ENCODE measurements at places on chromosomes 13 and 19.

- peak; percentile 66 for DNase-seq
Measured at GRCh38 chr19:17829855-17830566, 8.7 kb upstream of the INSL3 start.

DNA sequence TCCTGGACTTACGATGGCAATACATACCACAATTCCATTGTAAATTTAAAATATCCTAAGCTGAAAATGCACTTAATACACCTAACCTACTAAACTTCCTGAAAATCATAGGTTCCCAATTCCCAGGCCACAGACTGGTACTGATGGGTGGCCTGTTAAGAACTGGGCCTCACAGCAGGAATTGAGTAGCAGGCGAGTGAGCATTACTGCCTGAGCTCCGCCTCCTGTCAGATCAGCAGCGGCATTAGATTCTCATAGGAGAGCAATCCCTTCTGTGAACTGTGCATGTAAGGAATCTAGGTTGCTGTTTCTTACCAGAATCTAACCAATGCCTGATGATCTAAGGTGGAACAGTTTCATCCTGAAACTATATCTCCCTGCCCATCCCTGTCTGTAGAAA is 1670.2 kb upstream of the PCDH20 start:
- no peak for DNase-seq

DNA sequence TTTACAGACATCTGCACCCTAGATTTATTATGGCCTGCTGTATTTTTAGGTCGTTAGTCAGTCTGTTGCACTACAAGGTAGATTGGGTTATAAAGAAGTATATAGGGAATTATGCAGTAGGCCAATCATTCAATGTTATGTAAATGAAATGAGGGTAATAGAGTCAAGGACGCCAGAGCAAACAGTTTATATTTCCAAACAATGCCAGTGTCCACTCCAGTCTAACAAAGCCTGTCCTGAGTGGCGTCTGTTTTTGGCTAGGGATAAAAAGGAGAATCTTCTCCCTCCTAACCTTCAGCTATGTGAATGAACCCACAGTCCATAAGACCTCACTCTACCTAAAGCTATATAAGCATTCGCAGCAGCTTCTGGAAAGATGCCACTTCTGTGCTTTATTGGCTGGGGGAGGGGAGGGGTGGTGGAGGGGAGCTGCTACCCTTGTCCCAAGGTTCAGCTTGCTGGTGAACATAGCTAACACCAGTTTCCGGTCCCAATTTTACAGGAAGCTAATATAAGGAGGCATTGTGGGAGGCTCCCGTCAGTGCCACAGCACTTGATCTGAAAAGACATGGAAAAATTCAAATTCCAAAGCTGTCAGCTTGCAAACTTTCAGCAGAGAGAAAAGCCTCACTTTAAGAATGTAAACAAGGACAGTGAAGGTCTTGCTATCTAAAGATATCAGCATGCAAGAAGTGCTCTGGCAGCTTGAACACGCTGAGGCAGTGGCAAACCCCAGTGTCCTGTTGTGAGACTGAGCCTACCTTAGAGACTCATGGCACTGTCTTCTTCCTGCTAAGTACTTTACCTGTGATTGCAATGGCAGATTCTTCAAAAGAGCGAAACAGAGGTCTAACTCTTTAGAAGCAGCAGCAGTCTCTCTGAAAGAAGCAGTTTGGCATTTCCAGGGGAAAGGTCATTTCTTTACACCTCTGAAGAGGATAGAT is 369.9 kb downstream of the PCDH9 start:
- no peak for DNase-seq

DNA sequence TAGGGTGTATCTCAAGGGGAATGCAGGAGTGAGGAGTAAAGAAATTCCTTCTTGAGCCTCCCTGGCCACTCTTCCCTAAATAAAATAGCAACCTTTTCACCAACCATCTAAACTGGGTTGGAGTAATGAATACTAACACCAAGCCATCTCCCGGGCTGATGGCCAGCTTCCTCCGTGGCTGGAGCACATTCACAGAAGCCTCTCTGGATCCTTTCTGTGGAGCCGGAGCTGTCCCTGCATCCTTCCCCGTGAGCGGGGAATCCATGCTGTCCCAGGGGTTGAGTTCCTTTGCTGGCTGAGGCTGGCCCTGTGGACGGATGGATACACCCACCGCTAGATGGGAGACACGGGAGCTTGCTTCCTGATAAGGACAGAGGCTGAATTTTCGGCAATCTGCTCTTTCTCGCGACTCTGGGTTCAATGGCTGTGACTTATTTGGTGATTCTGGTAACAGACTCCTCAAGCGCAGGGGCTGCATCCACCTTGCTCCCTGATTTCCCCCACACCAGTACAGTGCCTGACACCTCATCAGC is 370.3 kb downstream of the ZNF536 start:
- DNase-seq = no peak

- peak; percentile 51 for DNase-seq
Measured at GRCh38 chr13:32594157-32594738, 8.0 kb downstream of the PDS5B start.

GRCh38 chr13:30181888-30182651 is 125.3 kb downstream of the KATNAL1 start:
- no peak for DNase-seq

DNA sequence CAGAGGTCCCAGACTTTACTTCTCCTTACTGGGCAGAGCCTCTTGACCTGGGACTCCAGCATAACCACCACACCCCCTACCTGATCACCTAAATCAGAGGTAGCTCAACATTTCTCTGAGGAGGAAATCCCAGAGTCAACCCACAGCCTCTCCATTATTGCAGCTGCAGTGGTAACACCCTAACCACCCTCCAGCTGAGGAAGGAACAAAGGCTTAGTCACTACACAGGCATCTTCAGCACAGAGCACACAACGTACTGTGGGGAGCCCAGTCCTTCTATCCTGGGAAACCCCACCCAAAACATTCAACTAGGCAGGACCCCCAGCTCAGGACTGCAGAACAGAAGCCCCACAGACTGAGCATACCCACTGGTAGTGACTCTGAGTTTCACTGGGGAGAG is 824.7 kb upstream of the SLITRK5 start:
- DNase-seq = no peak

GRCh38 chr13:81326913-81327312 is 986.0 kb upstream of the SPRY2 start:
- DNase-seq = no peak

DNA sequence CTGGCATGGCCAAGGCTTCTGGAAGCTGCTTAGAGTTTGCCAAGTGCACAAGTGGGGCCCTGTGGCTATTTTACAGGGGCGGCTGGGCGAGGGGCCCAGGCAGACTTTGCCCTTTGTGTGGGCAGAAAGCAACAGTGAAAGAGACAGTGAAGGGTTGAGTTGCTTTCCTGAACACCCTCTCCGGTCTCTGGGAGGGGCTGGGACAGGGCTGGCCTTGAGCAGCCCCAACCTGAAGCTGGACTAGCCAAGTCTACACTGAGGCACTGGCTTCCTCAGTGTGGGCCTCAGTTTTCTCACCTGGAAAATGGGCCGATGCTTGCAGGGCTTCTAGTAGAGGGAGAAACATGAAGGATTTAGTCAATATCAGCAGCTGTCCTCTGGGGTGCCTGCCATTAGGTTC is 2.4 kb upstream of the HOMER3 start:
- no peak for DNase-seq

GRCh38 chr19:14715841-14716240 is 26.0 kb downstream of the ZNF333 start:
- no peak for DNase-seq

- no peak for DNase-seq
Measured at GRCh38 chr13:112983042-112983305, 14.0 kb downstream of the MCF2L start.

DNA sequence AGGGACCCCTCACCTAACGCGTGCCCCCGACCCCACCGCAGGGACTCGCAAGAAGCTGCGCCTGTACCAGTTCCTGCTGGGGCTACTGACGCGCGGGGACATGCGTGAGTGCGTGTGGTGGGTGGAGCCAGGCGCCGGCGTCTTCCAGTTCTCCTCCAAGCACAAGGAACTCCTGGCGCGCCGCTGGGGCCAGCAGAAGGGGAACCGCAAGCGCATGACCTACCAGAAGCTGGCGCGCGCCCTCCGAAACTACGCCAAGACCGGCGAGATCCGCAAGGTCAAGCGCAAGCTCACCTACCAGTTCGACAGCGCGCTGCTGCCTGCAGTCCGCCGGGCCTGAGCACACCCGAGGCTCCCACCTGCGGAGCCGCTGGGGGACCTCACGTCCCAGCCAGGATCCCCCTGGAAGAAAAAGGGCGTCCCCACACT is 4.7 kb upstream of the MYBPC2 start:
- DNase-seq = peak; percentile 47

- DNase-seq = no peak
Measured at GRCh38 chr19:10625762-10626138, 397 bp downstream of the SLC44A2 start.

- DNase-seq = peak; percentile 65
Measured at GRCh38 chr13:29909975-29910674, 59.7 kb upstream of the UBL3 start.

DNA sequence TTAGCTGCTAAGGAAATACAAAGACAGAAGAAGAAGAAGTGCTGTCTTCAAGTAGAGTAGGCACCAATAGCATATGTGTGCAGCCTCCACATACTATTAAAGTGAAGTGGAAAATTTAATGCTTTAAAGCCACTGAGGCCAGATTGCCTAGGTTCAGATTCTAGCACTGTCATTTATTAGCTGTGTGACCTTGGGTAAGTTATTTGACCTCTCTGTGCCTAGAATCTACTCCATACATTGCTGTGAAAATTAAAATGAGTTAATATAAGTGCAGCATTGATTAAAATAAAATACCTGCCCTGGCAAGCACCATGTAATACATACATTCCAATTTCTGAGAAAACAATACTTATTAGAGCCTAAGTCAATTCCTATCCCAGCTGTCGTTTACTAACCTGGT is 110.5 kb downstream of the FRY start:
- DNase-seq = no peak

DNA sequence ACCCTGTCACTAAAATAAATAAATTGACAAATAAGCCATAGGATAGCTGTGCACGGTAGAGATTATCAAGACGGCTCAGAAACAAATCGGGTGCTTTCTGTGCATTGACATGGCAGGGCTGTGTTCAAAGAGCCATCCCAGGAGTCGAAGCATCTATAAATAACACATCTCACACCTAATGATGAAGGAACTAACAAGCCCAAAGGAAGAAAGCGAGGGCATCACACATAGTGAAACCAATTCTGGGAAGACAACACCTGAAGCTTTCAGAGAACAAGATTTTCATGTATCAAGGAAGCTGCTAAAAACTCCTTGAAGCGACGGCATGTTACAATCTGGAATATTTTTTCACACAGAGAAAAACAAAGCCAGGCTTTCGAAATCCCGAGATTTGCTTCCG is 36.1 kb downstream of the KLF2 start:
- no peak for DNase-seq

DNA sequence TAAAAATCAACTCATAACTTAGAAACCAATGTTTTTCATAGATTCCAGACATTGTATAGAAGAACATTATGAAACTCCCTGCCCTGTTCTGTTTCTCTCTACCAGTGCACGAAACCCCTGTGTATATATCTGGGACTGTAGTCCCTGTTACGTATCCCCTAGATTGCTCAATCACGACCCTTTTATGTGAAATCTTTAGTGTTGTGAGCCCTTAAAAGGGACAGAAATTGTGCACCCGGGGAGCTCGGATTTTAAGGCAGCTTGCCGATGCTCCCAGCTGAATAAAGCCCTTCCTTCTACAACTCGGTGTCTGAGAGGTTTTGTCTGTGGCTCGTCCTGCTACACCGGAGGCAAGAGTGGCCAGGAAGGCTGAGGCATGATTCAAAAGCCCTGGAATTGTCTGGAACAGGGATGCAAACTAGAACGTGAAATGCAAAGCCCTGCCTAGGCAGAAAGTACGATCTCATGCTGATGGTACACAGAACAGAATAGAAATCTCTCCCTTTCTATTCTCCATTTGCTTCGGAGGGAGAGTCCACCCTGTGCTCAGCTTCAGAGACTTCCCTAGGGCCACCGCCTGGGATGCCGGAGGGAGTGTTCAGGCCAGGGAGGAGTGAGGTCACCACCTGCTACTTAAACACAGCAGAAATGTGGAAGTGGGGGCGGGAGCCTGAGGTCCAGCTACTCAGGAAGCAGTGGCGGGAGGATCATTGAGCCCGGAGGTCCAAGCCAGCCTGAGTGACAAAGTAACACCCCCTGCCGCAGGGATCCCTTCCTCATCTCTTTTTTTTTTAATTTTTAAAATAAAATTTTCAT is 758 bp upstream of the ZNF888 start:
- DNase-seq = peak; percentile 5

- no peak for DNase-seq
Measured at GRCh38 chr19:4430760-4431159, 26.8 kb downstream of the UBXN6 start.

GRCh38 chr19:1156305-1156801 is 17.7 kb downstream of the SBNO2 start:
- DNase-seq = no peak

GRCh38 chr13:90919153-90919552 is 428.3 kb upstream of the MIR17HG start:
- no peak for DNase-seq

GRCh38 chr13:37418490-37418889 is 180.1 kb downstream of the POSTN start:
- DNase-seq = no peak

DNA sequence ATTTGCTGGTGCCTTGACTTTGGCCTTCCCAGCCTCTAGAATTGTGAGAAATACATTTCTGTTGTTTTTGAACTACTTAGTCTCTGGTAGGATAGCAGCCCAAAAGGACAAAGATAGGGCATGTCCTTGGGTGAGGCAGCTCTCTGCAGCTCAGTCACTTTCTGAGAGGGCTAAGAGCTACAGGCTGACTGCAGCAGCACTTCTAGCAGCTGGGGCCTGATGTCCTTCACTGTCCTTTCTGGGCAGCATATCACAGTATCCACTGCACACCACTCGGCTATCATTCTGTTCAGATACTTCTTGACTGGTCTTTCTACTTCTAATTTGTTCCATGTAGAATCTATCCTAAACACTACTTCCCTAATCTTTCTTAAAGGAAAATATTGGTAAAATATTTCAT is 68.5 kb upstream of the CLDN10 start:
- DNase-seq = no peak

- peak; percentile 46 for DNase-seq
Measured at GRCh38 chr19:34364830-34365462, at the start of gene GPI. Gene GPI (plus strand): TSS chr19:34365196. CDS start chr19:34365267, 71 bp downstream.

DNA sequence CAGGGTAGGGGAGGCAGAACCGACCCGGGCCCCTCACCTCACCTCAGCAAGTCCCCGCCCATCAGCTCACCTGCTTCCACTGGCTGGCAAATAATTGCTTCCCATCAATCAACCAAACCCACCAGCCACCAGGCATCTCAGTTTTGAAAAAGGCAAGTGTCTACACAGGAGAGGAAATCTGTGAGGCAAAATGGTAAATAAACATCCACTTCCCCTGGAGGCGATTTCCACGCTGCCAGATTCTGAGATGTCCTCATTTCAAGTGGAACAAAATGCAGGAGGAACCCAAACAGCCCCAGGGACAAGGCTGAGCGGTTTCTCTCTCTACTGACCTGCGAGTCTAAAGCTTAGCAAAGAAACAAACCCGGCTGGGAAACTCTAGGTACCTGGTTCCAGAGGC is 117.5 kb downstream of the CRYL1 start:
- no peak for DNase-seq
